ENCODE measurements at places on chromosomes 4 and X.

GRCh38 chr4:53545942-53546581 is 45.2 kb downstream of the LNX1 start:
- no peak for DNase-seq

DNA sequence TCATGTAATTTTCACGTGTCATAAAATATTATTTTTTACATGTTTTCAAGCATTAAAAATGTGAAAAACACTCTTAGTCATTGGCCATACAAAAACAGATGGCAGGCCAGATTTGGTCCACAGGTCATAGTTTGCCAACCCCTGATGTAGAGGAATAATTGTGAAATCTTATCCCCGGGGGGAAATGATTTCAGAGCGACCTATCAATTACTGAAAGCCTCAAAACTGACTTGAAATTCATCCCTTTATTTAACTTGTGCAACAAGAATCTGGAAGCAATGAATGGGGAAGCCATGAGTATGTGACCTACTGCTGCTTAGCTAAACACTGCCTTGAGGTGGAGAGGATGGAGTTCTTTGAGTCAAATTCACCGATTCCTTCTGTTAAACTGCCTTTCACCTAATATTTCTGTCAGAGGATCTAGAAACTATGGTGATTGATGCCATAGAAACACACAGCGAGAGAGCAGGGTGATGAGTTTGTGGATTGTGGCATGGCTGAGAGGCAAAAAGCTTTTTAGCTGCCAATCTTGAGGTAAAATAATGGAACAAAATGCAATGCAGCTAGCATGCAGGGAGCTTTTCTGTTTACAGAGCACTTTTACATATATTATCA is 30.3 kb upstream of the BRS3 start:
- no peak for DNase-seq

- DNase-seq = peak; percentile 7
Observed at GRCh38 chr4:155948541-155948940, 5.1 kb downstream of the CTSO start.

GRCh38 chr4:101064541-101065180 is 282.7 kb downstream of the PPP3CA start:
- no peak for DNase-seq

DNA sequence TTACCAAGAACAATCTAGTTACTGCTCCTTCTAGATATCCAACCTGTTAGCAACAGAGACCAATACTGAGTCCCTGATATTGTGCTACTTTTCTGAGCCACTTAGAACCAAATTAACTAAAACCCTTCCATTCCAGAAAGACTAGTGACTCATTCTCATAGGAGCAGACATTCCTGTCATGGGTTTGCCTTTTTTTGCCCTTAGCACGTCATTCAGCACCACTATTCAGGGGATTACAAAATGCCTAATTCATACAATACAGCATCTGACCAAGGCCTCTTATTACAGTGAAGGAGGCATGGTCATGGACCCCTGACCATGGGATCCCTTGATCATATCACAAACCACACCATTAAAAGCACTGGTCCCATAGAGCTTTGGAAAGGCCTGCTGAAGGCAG is 123.8 kb upstream of the CXCL13 start:
- DNase-seq = no peak

DNA sequence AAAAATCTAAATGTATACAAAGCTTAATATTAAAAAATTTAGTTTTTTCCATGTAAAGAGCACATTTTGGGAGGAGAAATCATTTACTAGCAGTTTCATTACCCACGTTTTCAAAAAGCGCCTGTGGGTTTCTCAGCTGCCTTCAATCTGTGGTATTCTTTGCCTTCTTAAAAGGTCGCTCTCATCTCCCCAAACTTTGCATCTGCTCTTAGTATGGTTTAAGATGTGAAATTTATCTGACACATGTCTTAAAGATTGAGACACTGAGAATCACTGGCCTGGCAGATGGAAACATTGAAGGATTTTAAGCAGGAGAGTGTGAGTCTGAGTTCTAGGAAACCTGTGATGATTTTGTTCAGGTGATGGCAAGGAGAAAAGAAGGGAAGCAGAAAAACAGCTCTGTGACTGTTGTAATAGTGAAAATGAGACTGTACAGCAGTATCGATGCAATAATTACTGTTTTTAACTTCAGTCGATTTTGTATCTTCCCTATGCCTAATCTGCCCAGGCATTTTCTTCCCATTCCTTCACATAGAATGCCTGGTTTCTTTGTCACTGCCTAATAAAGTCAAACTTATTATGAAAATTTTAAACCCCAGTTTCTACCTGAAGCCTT is 75.9 kb downstream of the PAQR3 start:
- no peak for DNase-seq

- peak; percentile 38 for DNase-seq
Observed at GRCh38 chr4:189304167-189304566, 636.5 kb upstream of the FRG1 start.

GRCh38 chr4:180598281-180598680 is 1644.9 kb upstream of the TENM3 start:
- no peak for DNase-seq

GRCh38 chr4:77009511-77010115 is 60.1 kb downstream of the SEPTIN11 start:
- no peak for DNase-seq

DNA sequence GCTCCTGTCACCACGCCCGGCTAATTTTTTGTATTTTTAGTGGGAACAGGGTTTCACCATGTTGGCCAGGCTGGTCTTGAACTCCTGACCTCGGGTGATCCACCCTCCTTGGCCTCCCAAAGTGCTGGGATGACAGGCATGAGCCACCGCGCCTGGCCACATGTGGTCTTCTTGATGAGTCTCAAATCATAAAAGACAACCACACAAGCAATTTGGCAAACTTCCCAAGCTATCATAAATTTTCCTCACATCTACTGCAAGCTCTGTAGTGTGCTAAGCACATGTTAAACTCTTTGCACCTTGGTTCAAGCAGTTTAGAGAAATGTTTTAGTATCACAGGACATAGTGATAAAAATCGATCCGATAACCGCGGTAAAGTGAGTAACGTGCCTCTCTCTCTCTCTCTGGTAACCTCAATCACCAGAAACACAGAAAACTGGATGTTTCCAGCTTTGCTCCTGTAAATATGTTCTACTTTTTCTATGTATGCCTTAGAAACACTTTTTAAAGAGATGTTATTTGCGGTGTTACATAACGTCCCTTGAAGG is 256.8 kb downstream of the DHRSX start:
- peak; percentile 92 for DNase-seq

DNA sequence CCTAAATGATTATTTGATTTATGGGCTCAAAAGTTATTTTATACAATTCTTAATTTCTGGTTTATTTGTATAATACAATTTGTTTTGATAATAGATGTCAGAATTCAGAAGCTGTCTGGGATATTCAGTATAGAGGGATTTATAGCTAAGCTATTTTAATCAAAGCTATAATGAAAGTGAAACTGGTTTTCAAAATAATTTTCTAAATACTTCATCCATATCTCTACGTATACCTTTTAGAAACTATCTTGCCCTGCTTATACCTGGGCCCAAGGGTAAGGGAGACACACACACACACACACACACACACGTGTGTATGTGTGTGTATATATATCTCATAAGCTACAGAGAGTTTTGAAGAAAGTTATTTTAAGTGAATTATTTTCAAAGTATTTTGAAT is 2.9 kb downstream of the TMEM131L start:
- DNase-seq = no peak

- DNase-seq = no peak
Observed at GRCh38 chr4:114132199-114132598, 152.8 kb upstream of the ARSJ start.

- peak; percentile 13 for DNase-seq
Observed at GRCh38 chr4:64781737-64782326, 372.6 kb upstream of the TECRL start.

DNA sequence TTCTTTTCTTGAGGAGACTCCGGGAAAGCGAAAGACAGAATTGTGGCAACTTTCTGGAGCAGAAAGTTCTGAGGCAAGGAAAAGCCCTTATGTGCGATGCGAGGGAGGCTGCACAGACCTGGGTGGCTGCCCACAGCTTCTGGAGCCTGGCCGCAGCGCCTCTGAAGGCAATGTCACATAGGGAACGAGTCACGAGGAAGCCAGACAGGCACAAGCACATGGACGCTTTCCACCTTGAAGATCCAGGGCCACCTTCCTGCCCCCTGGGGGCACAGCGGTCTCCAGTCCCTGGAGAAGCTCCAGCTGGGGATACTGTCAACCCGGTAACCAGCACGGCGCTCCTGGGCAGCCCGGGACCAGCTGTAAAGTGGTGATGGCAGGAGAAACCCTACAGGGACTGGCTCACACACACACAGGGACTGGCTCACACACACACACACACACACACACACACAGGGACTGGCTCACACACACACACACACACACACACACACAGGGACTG is 69.8 kb downstream of the MTNR1A start:
- DNase-seq = peak; percentile 18

GRCh38 chr4:126583509-126583908 is 1049.2 kb upstream of the INTU start:
- peak; percentile 9 for DNase-seq

GRCh38 chrX:25020905-25021449 is 5.2 kb upstream of the ARX start:
- DNase-seq = no peak

GRCh38 chr4:113435893-113436292 is 325.6 kb downstream of the CAMK2D start:
- DNase-seq = peak; percentile 93

DNA sequence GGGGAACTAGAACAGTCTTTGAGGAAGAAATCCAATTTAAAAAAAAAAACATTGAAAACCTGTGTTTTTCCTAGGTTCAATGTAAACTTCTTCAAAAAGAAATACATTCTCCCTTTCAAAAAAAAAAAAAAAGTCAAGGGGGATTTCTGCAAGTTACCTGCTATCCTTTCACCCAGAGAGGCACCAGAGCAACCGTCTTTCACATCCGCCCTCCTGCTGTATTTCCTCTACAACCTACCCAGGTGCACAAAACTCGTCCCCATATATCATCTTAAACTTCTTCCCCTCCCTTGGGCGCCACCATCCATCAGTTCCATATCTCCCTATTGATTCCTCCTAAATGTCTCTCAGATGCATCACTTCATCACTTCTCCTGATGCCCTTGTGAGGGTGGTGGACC is 74.5 kb downstream of the NR3C2 start:
- no peak for DNase-seq

DNA sequence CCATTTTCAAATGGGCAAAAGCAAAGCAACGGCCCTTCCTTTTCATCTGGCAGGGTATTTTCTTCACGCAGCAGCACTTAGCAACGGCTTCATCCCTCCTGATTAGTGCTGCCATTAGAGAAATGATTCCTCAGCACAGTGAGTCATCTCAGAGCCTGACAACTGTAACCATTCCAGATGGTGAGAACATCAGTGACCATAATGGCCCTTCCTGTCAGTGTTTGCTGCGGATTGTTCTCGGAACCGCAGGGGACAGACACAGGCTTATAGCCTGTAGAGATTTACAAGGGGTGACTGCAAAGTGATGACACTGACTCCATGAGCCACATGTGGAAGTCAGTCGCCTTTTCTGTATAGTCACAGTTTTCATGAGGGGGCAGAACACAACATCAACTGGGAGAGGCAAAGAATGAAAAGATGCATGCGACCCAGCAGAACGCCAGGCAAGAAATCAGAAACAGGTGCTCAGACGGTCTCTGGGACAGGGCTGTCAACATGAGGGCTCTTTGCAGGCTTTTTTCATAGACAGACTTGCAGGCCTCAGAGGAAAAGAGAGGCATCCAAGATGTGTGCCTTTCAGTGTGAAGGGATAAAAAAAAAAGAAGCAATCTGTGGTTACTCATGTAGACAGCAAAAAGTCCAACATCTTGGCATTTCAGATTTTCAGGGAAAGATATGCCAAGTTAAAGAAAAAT is 69.9 kb upstream of the FBXW7 start:
- DNase-seq = peak; percentile 85

DNA sequence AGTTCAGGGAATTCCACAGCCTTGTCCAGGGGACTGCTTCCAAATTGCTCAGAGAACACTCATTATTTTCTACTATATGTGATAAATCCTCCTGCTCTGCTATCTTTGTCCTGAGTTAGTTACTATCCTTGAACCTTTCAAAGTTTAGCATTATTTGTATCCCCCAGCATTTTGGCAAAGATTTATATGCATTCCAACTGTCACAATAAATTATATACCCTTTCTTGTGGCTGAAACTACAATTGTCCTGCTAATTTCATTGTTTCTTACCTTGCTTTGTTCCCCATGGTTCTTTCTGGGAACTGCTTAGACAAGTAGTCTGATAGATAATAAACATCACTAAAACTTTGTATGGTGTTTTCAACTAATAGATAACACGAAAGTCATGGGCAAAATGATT is 40.5 kb downstream of the TECRL start:
- DNase-seq = no peak

DNA sequence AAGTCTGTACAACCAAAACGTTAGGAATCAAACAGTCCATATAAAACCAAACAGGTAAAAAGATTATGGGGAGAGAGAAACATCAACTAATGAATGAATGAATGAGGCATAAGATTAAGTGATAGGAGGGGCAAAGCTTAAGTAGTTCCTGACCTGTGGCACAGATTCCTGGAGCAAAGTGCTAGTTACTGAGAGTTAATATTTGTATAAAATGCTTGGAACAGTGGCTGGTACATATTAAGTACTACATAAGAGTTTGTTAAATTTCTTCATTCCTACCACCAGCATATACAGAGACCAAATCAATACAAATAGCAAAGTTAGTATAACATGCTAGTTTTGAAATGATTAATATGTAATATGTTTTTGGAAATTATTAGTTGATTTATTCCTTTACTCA is 363.7 kb downstream of the ADAM29 start:
- DNase-seq = no peak

- peak; percentile 5 for DNase-seq
Observed at GRCh38 chr4:28565396-28565795, 1704.8 kb downstream of the STIM2 start.

DNA sequence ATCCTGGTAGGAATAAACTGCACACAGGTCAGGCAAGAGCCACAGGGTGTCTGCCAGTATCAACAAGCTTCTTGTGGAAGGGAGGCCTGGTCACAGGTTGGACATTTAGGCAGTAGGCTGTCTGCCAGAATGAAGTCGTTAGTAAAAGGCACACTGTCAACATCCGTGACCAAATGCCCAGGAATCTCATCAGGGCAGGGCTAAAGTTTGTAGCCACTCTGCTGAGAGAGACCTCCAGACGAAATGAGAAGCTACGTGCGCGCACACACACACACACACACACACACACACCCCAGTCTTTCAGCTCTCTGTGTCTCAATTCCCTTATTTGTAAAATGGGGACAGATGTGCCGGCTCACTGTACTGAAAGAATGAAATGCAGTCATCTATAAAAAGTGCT is 408.7 kb upstream of the ZFP42 start:
- DNase-seq = peak; percentile 37

- DNase-seq = no peak
Observed at GRCh38 chr4:76532805-76533204, 97.8 kb downstream of the SHROOM3 start.

GRCh38 chr4:37765741-37766140 is 60.7 kb upstream of the PGM2 start:
- no peak for DNase-seq
